ENCODE measurements at places on chromosomes 6 and 20. TPM values are rescaled to one million over a fixed set of nuclear protein-coding genes. Genes with fewer than 3 reads are reported as not detected.

Gene FAM217A
- total RNA-seq = not detected

Gene CDH4
- 6.1 TPM for total RNA-seq

Gene KIF25
- 0.39 TPM for total RNA-seq

Gene PAK5
- not detected for total RNA-seq

Gene BACH2
- 1.9 TPM for total RNA-seq

Gene TCF21
- not detected for total RNA-seq

Gene SAPCD1
- 9.9 TPM for total RNA-seq

Gene PHACTR1
- total RNA-seq = 2.6 TPM

DNA sequence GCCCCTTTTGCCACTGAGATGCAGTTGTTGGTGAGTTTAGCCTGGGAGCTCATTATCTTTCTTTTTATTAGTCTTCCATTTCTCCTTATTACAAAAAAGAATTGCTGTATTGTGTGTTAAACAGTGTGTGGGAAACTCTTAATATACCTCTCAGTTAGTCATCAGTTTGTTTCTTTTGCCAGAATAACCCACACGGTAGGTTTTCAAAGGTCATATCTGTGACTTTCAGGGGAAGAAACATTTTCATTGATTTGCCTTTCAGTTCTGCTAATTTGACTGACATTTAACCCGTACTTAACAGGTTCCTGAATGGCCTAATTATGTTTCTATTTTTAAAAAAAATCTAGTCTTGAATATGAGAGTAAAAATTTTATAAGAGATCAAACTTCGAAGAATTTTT is 145.3 kb downstream of the KHDC1L start:
- DNase-seq = no peak

- no peak for DNase-seq
These were observed 117.8 kb downstream of the DACT2 start for GRCh38 chr6:168201799-168202198.

GRCh38 chr6:6683969-6684833 is 95.7 kb downstream of the LY86 start:
- no peak for DNase-seq

DNA sequence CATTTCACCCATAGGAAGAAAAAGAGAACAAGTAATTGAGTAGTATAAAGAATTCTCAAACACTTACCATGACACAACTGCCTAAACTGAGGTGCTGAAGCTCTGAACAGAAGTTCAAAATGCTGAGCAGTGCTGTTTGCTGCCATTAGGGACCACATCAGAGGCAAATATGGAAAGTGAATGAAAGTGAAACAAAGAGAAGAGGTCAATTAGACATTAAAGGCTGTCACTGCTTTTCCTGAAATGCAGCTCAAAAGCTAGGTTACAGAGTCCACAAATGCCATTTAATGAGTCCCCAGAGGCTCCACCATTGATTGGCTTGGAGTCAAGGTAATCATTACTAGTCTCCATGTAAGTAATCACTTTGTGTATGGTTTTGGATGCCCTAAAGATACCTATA is 46.1 kb downstream of the POU3F2 start:
- peak; percentile 1 for DNase-seq

DNA sequence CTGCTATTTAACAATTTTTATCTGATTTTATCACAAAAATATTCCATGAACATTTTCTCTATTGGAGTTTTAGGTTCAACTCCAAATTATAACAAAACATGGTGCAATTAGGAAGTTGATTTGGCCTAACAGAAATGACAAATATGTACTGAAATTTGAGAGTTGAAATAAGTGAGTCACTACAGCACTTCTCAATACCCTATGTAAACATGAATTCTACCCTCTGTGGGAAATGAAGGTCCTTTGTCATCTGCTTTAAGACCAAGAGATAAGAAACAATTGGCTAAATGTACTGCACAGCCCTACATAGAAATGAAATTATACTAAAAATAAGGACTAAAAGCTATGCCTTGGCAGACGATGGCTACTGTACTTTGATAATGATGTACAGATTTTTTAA is 86.2 kb upstream of the BEND6 start:
- DNase-seq = no peak

- no peak for DNase-seq
These were observed 118.7 kb downstream of the CEBPB start for GRCh38 chr20:50309280-50309763.

GRCh38 chr6:3510617-3511016 is 53.8 kb upstream of the SLC22A23 start:
- DNase-seq = no peak

- DNase-seq = no peak
These were observed 32.6 kb downstream of the MDFI start for GRCh38 chr6:41670703-41671360.

- DNase-seq = no peak
These were observed 61.9 kb downstream of the GJA10 start for GRCh38 chr6:89956182-89956581.

- no peak for DNase-seq
These were observed 20.2 kb downstream of the SF3B5 start for GRCh38 chr6:144075187-144075586.

- no peak for DNase-seq
These were observed 278 bp downstream of the UST start for GRCh38 chr6:148747145-148747470.

- no peak for DNase-seq
These were observed 152.5 kb downstream of the IBTK start for GRCh38 chr6:82095091-82095490.

GRCh38 chr6:158684311-158684710 is 34.5 kb downstream of the SYTL3 start:
- no peak for DNase-seq

DNA sequence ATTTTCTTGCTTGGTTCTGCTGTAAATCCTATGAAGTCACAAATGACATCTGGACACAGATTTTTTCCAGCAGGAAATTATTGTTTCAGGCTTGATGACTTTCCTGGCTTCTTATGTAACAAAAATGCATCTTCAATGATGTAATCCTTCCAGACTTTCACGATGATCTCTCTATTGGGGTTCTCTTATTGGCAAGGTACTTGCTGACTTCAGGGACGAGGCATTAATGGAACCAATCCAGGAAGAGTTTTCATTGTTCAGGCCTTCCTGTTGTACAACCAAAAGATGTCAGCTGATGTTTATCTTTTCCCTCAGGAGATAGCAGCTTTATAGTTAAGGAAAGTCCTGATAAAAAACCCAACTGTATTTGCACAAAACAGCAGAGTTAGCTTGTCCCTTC is 118.5 kb upstream of the MMS22L start:
- peak; percentile 49 for DNase-seq

DNA sequence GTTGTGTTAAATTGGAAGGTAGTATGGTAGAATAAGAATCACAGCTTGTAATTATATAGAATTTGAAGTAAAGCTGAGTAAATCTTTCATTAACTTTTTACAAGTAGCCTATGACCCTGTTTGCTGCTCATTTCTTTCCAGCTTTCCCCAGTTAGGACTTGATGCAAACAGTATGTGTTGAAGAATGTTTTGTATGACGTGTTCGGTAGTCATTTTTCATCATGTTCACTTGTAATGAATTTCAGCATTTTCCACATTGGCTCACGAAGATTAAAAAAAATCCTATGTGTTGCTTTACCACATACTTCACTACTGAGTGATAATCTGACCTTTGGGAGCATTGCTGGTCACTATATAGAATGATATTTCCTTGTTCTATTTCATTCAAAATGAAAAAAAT is 162.4 kb downstream of the CDKAL1 start:
- no peak for DNase-seq

DNA sequence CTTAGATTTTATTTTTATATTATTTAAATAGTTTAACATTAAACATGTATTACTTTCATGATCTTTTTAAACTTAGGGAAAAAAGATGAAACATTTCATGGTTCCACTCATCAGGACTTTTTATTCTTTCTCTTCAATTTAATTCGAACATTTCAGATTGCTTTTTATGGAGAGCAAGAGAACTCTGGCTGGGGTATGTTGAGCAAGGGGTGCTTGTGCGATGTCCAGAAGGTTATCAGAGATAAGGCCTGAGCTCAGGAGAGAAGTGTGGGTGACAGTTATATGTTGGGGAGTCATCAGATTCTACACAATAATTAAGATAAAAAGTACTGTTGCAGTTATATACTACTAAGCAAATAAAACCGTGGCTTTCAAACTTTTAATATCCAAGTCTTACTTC is 37.5 kb downstream of the FKBP5 start:
- no peak for DNase-seq
